ENCODE measurements at places on chromosomes 7 and 10.

DNA sequence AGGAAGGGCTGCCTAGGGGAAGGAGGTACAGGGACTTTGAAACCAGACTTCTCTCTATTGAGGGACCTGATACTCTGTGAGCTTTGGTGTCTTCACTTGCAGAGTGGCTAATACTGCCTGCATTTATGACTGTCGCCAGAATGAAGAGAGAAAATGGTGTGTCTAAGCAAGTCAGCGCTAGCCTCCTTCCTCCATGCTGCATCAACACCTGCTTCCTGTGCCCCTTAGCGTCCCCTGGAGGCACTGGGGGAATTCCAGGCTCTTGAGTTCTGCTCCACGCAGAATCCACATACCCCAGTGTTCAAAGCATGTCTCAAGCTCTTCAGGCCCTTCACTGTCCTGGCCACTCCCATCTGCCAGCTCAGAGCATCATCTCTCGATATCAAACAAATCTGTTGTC is 140.5 kb downstream of the PKD1L1 start:
- no peak for DNase-seq

GRCh38 chr7:157627033-157627432 is 290.2 kb downstream of the DNAJB6 start:
- no peak for DNase-seq

DNA sequence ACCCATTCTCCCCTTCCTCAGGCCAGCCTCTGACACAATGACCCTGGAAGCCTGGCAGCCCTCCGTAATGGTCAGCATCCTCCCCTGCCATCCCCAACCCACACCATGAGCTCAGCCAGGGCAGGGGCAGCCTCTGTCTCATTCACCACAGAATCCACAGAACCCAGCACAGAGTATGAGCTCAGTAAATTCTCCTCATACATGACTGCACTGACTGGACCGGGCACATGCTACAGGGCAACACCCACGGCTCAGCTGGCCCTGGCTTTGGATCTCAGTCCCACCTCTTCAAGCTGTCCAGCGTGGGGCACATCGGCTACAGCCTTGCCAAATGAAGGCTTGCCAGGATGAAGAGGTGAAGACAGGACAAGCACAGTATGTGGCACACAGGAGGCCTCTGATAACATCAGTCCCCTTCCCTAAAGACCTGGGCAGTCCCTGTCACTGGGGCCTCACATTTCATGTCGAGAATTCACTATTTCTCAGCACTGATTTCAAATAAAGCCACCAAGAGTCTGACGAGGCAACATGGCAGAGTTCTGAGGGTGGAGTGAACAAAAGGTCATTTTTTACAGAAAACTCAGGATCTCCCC is 7.9 kb downstream of the GPRIN2 start:
- no peak for DNase-seq

DNA sequence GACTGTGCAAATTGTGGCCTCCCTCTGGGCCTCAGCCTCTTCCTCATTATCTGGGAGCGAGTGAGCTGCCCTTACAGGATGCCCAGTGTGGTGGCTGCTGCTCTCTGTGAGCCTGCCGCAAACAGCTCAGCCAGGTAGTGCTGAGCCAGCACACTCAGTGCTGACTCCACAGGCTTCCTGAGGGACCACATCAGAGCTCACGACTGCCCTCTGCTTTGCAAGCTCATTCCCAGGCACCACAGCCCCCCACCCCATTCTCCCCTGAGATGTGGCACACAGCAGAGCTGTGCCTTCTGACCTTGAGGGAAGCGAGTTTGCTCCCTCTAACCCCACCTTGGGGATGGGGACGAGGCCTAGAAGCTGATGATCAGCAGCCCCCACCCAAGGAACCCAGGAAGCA is 230.5 kb upstream of the PPP2R2D start:
- no peak for DNase-seq

DNA sequence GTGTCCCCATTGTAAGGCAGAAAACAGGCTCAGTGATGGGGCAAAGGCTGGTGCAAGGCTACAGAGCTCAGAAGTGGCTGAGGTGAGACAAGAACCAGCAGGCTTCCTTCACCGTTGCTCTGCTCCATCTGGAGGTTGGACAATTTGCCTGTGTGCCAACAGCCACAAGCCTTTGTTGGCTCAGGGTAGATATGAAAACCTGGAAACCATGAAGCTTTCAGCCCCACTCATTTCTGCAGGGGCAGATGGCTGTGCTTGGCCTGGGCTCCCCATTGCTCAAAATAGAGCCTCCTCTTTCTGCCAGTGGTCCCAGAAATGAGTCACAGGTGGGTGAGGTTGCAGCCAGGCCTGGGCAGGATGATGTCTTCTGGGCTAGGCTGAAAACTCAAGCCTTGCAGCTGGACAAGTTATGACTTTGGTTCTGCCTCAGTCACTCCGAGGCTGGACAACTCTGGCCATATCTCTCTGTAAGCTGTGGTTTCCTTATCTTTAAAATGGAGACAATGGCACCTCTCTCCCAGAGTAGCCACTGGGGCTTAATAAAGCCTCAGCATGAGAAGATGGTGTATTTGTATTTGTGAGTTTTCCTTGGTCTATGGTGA is 12.2 kb upstream of the ZNF273 start:
- no peak for DNase-seq

DNA sequence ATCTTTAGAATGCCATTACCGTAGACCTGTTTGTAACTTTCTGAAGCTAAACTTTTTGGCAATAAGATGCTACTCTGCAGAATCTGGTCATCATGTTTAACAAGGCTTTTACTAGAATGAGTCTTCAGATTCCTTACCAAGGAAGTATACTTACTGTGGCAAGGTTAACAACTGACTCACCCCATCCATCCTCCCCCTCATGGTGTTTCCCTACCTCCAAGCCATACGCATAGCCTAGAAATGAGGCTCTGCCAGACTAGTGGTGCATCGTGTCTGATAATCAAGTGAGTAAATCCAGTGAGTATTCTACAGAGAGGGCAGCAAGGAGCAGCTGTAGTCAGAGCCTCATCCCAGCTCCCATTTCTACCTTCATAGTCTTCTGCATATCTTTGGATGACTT is 223.6 kb downstream of the IPMK start:
- no peak for DNase-seq

DNA sequence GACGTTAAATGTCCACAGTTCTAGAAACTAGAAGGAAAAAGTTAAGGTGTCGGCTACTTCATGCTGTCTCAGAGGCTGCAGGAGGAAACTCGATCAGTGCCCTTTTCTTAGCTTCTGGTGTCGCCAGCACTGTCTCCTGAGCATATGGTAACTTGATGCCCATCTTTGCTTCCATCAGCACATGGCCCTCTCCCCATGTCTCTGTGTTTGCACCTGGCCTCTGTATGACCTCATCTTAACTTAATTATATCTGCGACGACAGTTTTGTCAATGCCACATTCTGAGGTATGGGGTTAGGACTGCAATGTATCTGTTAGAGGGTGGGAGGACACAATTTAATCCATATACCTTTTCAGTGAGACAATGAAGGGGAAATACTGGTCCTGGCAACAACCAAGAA is 449.9 kb downstream of the POM121L12 start:
- DNase-seq, result no peak

- no peak for DNase-seq
These were observed 116.4 kb upstream of the SEM1 start for GRCh38 chr7:96826089-96826488.

GRCh38 chr7:130903358-130903974 is 169.5 kb upstream of the KLF14 start:
- DNase-seq, result no peak

- DNase-seq, result no peak
These were observed 596.0 kb upstream of the TPK1 start for GRCh38 chr7:145431834-145432233.

GRCh38 chr10:129706523-129706922 is 239.5 kb downstream of the MGMT start:
- no peak for DNase-seq

- DNase-seq, result no peak
These were observed 611.2 kb downstream of the SDK1 start for GRCh38 chr7:3912291-3912690.

DNA sequence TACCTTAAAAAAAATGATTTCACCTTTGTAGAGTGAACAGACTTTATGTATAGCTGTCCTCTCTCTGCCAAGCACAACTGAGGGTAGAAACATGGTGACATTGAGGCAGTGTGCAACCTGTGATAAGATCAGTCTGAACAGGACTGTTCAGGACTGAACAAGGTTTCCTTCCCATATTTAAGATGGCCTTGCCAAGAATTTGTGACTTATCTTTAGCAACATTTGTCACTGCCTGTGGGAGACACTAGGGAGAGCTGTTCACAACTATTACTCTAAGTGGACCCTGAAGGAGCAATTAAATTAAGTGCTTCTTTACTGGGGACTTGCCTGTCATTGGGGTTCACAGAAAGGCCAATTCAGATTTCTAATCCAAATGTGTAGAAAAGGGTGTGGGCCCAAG is 6.7 kb downstream of the OR13A1 start:
- no peak for DNase-seq

DNA sequence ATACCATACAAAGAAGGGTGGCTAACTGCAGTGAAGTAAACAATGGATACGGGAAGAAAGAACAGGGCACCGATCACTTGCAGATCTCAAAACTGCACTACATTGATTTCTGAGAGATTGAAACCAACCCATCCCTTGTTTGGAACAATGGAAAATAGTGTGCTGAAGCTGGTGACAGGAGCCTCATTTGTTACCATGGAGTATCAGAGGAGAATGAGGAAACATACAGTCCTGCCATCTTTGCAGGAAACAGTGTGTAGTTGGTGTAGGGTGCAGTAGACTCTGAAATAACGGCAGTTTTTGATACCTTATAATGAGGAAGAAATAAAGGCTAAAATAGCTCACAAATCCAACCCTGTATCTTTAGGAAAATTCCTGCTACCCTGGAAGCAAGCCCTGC is 118.5 kb downstream of the ARHGAP21 start:
- DNase-seq, result no peak

GRCh38 chr7:79854621-79855020 is 280.0 kb upstream of the GNAI1 start:
- no peak for DNase-seq

GRCh38 chr7:140876519-140877248 is 48.0 kb downstream of the BRAF start:
- no peak for DNase-seq

GRCh38 chr10:94785211-94785610 is 22.7 kb downstream of the CYP2C19 start:
- DNase-seq, result no peak

DNA sequence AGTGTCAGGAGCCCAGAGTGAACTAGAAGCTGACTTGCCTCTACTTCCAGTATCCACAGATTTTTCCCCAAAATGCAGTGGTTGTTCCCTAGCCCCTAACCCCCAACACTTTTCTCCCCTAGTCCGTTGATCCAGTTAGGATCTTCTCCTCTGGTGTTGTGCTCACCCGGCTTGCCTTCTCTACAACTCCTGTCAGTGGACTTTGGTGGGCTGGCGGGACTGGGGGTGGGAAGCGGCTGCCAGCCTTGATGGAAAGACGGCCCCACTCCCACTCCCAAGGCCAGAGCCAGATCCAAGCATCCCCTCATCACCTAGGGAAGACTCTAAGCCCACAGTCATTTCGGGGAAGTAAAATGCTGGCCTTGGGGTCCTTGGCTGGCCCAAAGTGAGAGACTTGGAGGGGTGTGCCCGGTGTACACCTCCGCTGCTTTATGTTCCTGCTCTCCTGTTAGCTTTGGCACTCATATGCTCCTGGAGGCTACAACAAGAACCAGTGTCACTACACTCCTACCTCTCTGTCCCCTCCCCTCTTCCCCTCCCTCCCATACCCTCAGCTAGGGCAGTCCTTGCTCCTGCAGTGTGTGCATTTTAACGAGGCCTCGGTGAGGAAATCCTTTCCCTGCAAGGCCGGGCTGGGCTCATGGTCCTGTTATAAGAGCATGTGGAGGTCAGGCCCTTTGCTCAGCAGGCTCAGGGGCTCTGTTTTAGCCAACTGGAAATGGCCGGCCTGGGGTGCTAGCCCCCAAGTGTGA is 930 bp upstream of the HOXA10 start:
- no peak for DNase-seq

- no peak for DNase-seq
These were observed 49.4 kb downstream of the FRMPD2 start for GRCh38 chr10:48224979-48225560.

GRCh38 chr7:137882261-137882668 is 35.5 kb upstream of the DGKI start:
- DNase-seq, result no peak

- no peak for DNase-seq
These were observed 159.4 kb upstream of the MEOX2 start for GRCh38 chr7:15845868-15846267.

DNA sequence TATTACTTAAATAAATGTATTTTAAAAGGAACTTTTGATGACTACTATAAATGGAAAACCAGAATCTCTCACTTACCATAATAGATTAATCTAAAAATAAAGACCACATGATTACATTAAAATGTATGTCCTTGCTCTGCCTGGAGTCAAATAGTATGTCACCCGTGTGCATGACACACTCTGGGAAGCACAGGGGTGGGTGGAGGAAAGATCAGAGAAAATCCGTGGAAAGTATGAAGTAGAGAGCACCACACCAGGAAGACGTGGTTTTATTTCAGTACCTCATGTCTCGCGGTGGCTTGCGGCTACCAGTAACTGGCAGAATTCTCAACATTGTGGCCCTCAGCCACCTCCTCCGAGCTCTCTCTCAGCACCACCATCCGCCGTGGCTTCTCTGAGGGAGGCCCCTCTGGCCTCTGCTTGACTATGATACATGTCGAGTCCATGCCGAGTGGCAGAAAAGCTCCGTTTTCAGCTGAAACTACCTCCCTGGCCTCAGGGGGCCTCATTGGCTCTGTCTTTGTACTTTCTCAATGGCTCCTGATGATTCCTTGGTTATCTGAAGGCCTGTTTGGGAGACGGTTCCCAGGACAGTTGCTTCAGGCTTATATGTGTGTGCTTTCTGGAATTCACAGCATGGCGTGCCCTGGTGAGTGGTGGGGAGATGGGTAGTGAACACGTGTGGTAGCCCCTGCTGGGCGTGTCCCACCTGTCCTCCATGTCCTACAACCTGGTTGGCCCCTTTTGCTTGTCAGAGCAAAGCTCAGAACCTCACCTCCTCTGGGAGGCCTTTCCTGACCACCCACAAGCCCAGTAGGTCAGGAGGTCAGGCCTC is 49.8 kb downstream of the LHPP start:
- DNase-seq, result no peak

- no peak for DNase-seq
These were observed 826.4 kb downstream of the LRMDA start for GRCh38 chr10:76257816-76258215.

GRCh38 chr7:98930464-98930863 is 52.1 kb downstream of the TRRAP start:
- no peak for DNase-seq

DNA sequence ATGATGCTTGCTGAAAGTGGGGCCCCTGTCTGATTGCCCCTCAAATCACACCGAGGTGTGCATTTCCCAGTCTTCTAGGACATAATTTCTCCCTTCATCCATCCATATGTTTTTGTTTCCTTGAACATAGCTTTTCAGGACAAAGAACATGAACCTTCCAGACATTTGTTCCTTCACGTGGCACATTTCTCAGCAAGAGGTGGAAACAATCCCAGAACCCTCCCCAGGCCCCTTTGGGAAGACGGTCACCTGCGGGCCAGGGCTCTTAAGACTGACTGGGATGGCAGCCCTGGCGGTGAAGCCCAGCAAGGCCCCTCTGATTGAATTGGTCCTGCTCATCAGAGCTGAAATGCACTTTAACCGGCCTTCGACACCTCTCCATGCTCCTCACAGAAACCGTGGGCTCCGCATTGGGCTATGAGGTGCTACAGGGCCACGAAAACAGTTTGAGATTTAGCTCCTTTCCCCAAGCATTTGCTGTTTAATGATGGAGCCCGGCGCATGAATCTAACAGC is 522.5 kb upstream of the DPP6 start:
- DNase-seq, result no peak

- no peak for DNase-seq
These were observed 29.1 kb downstream of the MCU start for GRCh38 chr10:72720814-72721660.

- no peak for DNase-seq
These were observed 203.7 kb downstream of the EBF3 start for GRCh38 chr10:129760416-129760815.

All from stimulated activated CD8-positive, alpha-beta memory T cell treated with anti-CD3 and anti-CD28 coated beads, Interleukin-15, amount 100 ng/mL, for 48 hours (primary cell).